Stimulated activated CD4-positive, alpha-beta T cell treated with anti-CD3 and anti-CD28 coated beads, Interleukin-2, amount 100 ng/mL, for 48 hours (primary cell): ENCODE measurements at places on chromosomes 6 and 20.
A peak's percentile ranks its signal among the peaks of the same experiment; 100 is the strongest.

DNA sequence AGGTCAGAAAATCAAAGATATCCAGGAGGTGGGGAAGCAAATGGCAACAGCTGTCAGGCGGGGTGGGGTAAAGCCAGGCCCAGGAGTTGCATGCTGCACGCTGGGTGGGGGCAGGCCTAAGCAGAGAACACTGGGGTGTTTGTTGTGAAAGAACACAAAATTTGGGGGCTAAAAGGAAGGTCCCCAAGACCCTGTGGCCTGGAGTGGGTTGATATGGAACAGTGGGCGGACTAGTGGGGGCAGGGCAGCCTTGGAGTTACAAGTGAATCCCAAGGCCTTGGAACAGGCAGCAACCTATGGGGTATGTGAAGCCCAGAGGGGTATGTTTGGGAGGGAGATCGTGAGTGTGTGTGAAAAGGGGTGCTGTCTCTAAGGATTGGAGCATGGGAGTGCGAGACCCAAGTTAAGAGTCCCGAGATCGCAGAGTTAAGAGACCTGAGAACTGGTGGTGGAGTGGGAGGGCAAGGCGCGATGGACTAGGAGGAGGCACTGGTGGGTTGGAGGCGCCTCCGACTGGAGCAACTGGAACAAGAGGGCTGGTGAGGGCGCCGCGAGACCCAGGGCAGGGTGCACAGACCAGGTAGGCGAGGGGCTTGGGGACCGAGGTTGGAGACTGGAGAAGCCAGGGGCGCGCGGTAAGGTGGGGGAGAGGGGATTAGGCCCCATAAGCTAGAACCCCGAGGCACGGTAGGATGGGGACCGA lies 658 bp downstream of the CUL7 start:
- DNase-seq = peak; percentile 10

- no peak for DNase-seq
These were observed 285.4 kb downstream of the PHACTR1 start for GRCh38 chr6:13001927-13002326.

- DNase-seq = no peak
These were observed 82.6 kb upstream of the PREP start for GRCh38 chr6:105485456-105485855.

DNA sequence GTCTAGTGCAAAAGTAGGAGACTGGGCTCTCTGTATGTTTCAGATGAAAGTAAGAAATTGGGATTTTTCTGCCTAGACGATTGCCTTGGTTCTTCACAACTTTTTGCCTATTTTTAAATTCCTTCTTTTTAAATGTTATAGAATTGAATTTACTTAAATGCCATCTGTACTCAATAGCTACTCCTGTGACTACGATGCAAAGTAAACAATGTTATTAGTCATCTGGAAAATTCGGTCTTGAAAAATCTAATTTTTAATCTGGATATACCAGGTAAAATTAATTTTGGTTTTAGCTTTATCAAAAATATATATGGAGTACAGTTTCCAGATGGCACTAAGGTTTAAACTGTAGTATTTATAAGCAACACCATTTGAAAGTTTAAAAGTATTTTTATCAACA lies 472.2 kb downstream of the UTRN start:
- DNase-seq = no peak

DNA sequence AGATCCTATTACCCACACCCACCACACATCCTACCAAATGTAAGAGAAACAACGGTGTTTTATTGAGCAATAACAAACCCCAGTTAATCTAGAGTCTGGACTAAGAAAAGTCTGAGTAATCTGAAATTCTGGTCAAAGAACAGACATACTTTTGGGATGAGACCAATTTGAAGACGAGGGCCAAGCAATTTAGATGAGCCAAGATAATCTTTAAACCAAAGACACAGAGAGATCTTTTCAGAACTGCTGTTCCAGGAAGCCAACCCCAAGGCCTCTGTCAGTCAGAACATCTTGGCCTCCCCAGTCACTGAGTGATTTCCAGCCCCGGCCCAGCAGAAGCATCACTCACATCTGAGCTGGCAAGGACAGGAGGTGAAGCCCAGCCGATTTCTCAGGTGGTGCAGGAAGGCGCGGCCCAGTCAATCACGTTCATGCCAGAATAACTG lies 118.5 kb upstream of the SYNDIG1 start:
- no peak for DNase-seq
